ENCODE measurements at places on chromosomes 1 and 21.

DNA sequence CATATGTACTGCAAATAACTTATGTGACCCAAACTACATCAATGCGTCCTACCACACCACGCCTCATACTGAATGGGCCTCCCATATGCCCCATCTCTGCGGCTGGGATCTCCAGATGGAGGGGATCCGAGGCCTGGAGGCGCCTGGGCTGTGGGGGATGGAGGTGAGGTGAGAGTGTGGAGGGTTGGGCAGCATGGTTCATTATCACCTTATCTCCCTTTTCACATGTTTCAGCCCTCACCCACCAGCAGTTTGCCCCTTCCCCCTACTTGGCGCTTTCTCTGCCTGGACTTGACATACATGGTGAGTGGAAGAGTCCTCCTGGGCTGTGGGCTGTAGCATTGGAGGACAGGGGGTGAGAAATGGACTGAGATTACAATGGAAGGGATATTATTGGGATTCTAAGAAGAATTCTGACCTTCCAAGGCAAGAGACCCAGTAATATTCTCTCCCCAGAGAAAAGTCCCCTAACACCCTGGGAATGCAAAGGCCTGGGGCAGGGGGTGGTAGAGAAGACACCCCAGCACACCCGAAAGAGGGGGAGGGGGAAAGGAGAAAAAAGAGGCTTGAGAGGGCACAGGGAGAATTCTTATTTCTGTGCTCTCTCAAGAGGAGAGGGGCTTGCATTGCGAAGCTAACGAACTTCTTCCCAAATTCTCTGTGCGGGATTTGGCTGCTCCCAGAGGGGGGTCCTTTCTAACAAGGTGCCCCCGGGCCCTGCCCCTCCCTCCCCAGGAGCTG, 61.4 kb downstream of the MEF2D start:
- no peak for DNase-seq

DNA sequence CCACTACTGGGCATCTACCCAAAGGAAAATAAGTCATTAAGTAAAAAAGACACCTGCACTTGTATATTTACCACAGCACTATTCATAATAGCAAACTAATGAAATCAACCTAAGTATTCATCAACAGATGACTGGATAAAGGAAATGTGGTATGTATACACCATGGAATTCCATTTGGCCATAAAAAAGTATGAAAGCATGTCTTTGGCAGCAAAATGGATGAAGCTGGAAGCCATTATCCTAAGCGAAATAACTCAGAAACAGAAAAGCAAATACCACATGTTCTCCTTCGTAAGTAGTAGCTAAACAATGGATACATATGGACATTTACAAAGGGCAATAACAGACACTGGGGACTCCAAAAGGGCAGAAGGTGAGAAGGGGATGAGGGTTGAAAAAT, 485.7 kb upstream of the BRINP3 start:
- no peak for DNase-seq

- DNase-seq: no peak
Measured at GRCh38 chr1:8486047-8486446, 168.1 kb downstream of the SLC45A1 start.

- DNase-seq: no peak
Measured at GRCh38 chr1:223524930-223525451, 131.8 kb downstream of the CCDC185 start.

DNA sequence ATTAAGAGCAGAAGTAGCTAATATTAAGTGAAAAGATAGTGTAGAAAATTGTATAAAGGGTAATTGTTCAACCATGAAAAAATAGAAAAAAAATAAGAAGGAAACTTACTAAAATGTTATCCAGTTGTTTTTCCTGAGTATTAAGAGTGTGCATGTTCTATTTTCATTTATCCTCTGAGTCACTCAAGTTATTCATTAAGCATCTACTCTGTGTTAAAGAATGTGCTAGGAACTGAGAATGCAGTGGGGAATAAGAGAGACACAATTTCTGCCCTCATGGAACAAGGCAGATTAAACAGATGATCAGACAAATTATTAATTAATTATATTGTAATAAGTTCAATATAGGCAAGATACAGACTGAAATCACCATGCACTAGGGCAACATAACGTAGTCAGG, 10.8 kb upstream of the PIGK start:
- DNase-seq: no peak

DNA sequence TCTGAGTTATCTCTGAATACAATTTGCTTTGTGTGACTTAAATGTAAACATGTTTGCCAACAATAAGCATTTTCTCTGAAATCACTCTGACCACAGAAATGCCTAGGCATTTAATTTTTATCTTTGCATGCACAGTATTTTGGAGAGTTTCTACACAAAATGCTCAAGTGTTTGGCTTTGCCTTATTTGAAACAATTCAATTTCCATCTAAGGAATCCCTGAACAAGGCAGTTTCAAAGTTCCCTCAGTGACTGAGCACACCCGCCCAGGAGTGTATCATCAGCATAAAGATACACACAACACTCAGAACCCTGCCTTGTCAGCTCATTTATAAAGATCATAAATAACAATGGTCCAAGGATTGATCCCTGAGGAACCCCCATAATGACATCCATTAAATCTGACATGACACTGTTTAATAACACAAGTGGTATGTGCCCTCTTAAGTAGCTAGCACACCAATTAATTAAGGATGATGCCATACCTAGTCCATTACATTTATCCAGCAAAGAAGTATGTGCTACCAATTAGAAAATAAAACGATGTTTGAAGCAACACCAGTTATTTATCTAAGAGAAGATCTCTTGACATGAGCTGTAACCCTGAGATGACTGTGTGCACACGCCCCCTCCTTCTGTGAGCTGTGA, 585.8 kb downstream of the ADGRL2 start:
- no peak for DNase-seq

GRCh38 chr1:183295521-183295920, 109.5 kb downstream of the LAMC2 start:
- DNase-seq: no peak

- DNase-seq: no peak
Measured at GRCh38 chr1:219027146-219027673, 146.5 kb upstream of the LYPLAL1 start.

DNA sequence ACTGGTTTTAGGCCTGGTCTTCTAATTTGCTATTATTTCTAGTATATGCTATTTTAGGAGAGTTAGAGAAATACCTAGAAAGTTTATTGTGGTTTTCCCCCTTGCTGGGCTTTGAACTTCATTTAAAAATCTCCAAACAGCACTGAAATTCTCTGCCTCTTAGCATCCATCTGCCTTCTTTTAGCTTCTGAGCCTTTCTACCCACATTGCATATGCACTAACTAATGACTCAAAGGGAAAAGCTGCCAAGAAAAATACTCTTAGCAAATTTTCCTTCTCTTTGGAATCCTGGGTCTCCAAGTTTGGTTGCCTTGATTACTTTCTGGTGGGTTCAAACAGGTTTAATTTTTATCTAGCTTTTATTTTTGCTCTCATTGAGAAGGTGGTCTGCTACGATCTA, 408.4 kb upstream of the PTBP2 start:
- DNase-seq: no peak

- DNase-seq: no peak
Measured at GRCh38 chr1:244751271-244751895, 84.1 kb upstream of the COX20 start.

DNA sequence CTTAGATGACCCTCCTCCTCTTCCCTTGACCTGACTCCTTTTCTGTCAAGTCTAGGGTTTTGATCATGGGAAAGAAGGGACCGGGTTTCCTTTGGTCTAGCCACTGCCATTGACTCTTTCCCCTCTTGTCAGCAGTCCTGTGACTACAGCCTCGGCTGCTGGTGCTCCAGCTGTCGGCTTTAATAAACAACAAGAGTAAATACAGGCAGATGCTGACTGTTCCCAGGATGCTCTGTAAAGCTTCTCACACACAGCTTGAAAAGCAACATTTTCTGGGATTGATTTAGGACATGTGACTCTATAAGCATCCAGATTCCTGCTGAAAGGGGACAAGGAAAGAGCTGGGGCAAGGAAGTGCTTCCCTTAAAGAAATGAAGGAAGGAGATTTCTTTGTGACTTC, 53.5 kb upstream of the CTTNBP2NL start:
- DNase-seq: no peak

- DNase-seq: no peak
Measured at GRCh38 chr1:12502336-12503109, 115.5 kb downstream of the DHRS3 start.
